NCI-H510A (cell line): ENCODE measurements at places on chromosomes 2 and 18.

DNA sequence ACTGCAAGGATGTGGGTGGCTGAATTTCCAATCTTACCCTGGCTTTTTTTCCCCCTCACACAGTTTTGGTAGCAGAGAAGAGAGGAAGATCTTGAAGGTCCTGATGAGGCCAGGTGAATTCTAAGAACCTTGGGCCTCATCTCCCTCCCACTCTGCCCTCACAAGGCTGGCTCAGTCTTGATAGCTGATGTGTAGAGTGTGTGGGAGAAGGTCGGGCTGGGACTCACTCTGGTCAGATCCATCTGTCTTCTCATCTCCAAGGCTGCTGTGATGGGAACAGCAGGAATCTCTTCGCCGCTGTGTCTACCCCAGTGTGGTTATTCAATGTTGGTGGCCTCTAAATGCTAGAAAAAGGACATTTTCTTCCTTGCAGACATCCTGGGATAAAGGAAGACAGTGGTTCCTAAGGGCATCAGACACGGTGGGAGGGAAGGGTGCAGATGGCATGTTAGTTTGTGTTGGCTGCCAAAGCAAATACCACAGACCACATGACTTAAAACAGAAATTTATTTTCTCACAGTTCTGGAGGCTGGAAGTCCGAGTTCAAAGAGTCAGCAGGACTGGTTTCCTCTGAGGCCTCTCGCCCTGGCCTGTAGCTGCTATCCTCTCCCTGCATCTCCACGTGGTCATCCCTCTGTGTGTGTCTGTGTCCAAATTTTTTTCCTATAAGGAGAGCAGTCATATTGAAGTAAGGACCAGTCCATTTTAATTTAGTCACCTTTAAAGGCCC, 37.6 kb upstream of the MGAT4A start:
- no peak for DNase-seq

- no peak for DNase-seq
Observed at GRCh38 chr2:172489681-172490080, 62.3 kb downstream of the ITGA6 start.

DNA sequence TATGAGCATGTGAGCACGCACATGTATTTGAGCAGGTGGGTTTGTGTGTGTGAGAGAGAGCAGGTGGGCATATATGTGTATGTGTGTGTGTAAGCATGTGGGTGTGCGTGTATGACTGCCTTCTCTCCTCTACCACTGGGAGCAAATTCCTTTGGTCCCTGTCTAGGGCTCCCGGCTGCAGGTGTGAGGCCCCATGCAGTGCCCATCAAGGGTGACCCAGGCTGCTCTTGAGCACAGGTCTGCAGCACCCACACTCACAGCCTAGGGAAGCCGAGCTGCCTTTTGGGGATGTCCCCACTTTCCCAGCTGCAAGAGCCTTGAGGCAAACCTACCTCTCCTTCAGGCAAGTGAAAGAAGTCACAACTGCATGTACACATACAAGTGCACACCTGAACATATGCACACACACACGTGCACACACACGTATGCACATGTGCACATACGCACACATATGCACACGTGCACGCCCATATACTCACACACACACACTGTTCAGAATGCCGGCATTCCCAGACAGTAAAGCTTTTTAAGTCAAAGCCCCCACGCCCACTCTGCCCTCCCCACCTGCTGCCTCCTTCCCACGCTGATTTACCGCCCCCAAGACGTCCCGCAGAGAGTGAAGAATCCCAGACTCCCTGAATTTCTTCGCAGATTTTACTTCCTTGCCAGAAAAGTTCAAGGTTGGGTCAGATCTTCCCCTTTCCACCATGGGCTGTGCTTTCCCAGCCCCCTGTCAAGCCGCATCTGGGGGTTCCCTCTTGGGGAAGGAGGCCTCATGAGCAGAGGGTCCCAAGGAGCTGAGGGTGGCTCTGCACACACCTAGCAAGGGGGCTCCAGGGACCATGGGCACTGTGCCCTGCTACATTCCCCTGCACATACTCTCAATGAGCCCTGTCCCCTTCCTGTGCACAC, 170.6 kb downstream of the TWIST2 start:
- no peak for DNase-seq

- no peak for DNase-seq
Observed at GRCh38 chr2:20049637-20050036, 1.8 kb downstream of the LAPTM4A start.

GRCh38 chr2:218296847-218297246, 4.5 kb upstream of the TMBIM1 start:
- DNase-seq, result no peak

GRCh38 chr2:158359846-158360245, 96.7 kb downstream of the CCDC148 start:
- no peak for DNase-seq

GRCh38 chr2:50752237-50752636, 279.7 kb downstream of the NRXN1 start:
- DNase-seq, result no peak

- no peak for DNase-seq
Observed at GRCh38 chr18:47206945-47207637, 30.9 kb upstream of the IER3IP1 start.

DNA sequence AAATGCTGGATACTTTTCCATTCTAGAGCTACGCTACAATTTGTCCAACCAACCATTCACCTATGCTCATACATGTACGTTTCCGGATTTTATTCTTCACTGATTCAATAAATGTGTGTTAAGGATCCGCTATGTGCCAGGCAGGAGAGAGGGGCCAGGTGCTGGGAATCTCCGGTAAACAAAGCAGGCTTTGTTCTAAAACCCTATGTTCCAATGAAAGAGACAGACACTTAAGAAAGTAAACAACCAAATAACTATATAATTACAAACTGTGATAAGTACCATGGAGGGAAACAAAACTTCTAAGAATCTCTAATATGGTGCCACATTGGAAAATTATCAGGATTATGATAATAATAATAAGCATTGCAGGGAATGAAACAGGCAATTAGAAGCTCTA, 22.2 kb upstream of the POMC start:
- no peak for DNase-seq
